ENCODE measurements at places on chromosomes 3 and 15. TPM values are rescaled to one million over a fixed set of nuclear protein-coding genes. Genes with fewer than 3 reads are reported as not detected.

The TAGLN3 gene
- polyA plus RNA-seq = not detected

The ADPRH gene
- polyA plus RNA-seq = 2.5 TPM

The WDR49 gene
- polyA plus RNA-seq = not detected

GRCh38 chr3:30130391-30130790 is 476.0 kb upstream of the TGFBR2 start:
- no peaks in the 10 kb centered on the region for H3K27me3 ChIP-seq
- no peaks in the 10 kb centered on the region for H3K4me1 ChIP-seq
- H3K36me3 ChIP-seq = no peaks in the 10 kb centered on the region
- H3K27ac ChIP-seq = no peak overlapping the region
- H3K4me3 ChIP-seq = no peak overlapping the region

- H3K4me3 ChIP-seq = no peak overlapping the region
- H3K36me3 ChIP-seq = no peaks in the 10 kb centered on the region
- no peaks in the 10 kb centered on the region for H3K4me1 ChIP-seq
- H3K27ac ChIP-seq = no peak overlapping the region
These were observed 56.8 kb upstream of the NANOGP8 start for GRCh38 chr15:35141743-35142471.

Data from CD8-positive, alpha-beta memory T cell (primary cell).